Caki2 (cell line): ENCODE measurements at places on chromosomes 1 and 21.
A peak's percentile ranks its signal among the peaks of the same experiment; 100 is the strongest.

DNA sequence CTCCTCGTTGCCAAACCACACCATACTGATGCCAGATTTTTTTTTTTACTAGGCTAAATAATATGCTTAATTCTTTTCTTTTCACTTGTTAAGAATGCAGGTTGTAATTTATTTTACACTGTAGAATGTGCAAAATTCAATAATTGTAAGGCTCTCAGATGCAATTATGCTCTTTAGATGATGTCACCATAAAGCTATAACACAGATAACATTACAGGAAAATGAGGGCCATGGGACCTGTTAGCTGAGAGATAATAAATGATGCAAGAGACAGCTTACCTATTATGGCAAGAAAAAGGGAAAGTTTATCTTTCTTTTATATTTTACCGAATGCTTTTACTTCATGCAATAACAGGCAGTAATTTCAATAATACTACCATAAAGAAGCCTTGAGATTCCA is 35.4 kb downstream of the CHRM3 start:
- DNase-seq = no peak

DNA sequence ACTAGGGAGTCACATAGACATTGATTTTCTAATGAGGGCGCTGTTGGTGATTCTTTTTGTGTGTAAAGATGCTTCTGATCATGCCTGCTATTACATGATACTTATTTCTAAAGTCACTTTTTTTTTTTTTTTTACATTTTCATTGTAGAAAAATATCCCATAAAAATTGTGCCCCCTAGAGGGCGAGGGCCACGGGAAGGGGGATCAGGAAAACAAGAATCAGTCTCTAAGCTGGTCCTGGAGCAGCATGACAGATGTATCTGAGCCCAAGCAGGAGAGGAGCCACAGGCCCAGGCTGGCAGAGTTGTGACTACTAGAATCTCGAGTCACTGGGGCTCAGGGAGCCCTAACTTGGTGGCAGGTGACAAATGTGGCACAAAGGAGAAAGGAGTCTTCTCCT is 28.1 kb downstream of the ZSCAN20 start:
- no peak for DNase-seq

DNA sequence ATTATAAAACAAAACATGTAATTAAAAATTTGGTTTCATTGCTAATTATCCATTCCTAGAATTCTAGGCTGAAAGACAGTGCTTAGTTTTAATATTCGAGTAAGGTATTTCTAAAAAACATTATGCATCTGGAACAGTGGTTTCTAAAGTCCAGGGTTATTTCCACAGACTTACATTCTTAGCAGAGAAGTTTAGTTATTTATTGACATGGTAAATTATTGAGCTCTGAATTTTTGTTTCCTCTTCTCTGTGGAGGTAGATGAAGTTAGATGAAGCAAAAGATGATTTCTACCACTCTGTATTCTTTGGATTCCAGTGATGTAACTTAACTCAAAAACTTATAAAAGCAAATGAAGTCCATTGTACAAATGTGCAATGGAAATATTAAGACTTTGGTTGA is 709.4 kb downstream of the MRPL39 start:
- DNase-seq = no peak

DNA sequence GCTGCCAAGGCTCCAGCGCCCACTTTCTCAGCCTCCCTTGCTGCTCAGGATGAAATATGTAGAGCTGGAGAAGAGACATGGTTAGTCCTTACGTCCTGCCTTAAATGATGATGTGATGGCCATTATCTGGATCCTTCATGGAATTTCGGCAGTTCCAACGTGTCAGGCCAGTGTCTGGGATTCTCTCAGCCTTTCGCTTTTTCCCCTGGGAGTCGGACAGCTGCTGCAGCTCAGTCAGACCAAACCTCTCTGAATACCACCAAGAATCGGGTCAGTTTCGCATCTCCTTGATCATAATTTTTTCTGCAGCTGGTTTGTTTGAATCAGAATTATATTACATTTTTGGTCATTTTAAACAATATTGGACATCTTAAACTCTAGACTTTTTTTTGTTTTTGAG is 22.3 kb upstream of the KLHDC8A start:
- DNase-seq = no peak

DNA sequence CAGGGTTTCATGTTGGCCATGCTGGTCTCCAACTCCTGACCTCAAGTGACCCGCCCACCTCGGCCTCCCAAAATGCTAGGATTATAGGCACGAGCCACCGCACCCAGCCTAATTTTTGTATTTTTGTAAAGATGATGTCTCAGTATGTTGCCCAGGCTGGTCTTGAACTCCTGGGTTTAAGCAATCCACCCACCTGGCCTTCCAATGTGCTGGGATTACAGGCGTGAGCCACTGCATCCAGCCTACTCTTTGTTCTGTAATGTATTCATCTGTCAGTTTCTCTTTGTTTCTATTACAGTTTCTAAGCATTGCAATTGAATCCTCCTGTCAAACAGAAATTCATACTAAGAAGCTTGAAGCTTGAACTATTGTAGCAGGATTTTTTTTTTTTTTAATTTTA is 54.8 kb upstream of the RCC1 start:
- no peak for DNase-seq

DNA sequence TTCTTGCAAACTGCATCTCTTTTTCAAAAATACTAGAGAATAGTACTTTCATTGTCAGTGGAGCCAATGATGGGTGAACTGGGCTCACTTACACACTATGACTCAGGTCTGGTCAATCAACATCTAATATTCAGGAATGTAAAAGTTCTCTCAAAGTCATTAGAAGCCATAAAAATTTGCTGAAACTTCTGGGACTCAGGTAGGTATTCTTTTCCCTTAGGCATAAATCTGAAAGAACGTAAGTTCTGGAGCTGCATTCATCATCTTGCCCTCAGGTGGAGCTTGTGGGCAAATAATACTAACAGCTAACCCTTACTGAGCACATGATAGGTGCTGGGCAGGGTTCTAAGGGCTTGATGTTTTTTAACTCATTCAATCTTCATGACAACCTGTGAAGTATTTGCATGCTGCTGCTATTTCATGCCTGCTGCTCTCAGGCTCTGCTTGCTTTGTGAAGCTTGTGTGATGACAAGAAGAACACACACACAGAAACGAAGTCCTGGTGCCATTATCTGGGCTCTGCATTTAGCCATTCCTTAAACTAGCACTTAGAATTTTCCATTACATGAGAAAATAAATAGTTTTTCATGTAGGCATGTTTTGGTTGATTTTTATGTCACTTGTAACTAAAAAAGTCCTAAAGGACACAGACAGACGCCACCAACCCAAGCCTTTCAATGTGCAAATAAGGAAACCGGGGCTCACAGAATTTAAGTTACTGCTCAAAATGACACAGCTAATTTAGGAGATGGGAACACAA is 394.2 kb upstream of the LYPLAL1 start:
- peak; percentile 72 for DNase-seq

DNA sequence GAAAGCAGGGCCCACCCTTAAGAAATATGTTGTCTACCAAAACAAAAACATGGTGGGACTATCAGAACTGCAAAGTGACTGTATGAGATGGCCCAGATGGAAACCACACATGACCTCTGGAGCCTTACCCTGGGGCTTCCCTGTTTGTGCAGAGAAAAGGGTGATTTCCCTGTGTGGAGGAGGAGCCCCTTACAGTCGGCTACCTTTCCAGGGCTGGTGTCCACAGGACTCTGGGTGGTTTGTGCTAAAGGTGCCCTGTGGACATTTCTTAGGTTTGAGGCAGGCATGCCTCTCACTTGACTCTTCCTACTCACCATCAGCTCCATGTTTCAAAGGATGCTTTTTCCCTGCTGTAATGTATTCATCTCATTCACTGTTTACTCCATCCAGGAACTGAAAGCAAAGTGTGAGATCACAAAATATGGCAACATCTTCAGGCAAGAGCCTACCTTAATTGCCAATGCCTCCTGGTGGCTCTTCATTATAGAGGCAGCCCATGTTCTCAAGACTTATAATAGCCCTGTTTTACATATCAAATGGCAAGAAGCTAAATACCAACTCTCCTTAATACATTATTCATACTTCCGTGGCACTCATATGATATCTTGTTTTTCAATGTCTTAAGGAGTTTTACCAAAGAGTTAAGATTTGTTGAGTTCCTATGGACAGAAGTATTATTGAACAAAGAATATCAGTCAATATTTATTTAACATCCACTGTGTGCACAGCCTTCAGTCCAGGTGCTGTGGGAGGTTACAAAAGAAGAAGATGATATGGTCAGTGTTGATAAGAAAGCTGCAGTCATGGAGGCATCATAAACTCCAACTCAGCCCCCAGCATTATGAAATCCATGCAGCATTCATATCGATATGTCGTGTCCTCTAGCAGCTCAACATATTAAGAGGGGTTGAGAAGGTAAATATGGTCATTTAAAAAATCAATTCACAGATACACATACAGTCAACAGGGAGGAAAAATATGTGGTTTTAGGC is 15.5 kb upstream of the TFF3 start:
- no peak for DNase-seq

- peak; percentile 13 for DNase-seq
Observed at GRCh38 chr1:172397221-172397620, 23.3 kb upstream of the C1orf105 start.

- DNase-seq = no peak
Observed at GRCh38 chr1:181185461-181185860, 97.0 kb downstream of the IER5 start.

GRCh38 chr1:67489643-67490042 is 59.4 kb upstream of the SERBP1 start:
- DNase-seq = no peak

DNA sequence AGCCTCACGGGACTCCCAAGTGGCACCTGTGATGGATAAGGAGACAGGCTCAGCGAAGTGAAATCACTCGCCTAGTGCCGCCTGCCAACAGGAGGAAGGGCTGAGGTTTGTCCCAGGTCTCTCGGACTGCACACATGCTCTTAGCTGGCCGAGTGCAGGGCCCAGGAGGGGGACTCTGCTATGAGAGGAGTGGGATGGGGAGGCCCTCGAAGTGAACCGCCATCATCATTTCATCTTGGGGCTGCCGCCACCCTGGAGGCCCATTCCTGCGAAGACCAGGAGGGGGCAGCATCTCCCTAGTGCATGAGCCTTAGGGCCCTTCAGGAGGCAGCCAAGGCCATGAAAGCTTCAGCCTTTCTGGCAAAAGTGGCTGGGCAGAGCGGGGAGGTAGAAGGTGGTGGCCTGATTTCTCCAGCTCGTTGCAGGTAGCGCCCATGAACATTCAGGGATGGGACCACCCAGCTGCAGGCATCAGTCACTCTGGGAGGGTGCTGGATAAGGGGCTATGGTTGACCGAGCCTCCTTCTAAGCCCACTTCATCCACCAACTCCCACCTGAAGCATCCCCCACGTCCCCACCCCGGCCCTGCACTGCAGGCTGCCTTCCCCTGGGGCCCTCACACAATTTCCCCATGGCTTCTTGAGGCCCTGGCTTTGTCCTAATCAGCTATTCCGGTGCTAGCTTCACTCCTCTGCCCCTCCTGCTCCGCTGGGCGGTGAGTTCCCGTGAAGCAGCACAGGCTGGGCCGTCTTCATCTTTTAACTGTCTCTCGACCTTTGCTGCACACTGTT is 17.2 kb upstream of the RASSF5 start:
- DNase-seq = peak; percentile 48

GRCh38 chr1:23978805-23979204 is 1.3 kb downstream of the SRSF10 start:
- DNase-seq = no peak

DNA sequence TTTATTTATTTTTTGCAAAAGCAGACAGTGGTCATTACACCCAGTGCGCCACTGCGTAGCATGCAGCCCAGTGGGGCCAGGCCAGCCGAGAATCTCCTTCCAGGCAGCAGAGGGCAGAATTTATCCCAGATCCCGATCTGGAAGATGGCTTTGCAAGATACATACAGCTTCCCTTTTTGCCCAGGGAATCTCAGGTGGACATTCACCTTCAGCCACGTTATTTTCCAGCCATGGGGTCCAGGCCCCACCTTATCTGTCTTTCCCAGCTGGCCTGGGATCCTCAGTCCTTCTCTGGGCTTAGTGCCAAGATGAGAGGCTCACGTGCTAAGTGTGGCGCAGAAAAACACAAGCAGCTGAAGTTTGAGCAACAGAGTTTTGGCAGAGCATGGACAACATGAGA is 123.6 kb downstream of the AJAP1 start:
- DNase-seq = no peak

DNA sequence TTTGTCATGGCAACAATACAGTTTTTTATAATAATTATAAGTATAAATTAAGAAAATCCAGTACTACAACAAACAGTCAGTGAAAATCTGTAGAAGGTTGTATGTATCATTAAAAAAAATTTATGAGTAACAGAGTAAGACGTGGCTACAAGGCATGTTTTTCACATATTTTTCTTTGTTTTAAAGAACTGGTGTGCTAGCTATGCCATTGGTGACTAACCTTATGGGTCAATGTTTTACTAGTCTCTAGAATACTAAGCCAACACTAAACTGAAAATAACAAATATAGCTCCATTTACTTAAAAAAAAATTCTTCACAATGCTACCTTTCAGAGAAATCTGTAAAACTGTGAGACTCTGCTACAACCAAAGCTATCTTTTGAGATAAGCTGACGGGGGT is 261.5 kb downstream of the ADGRL2 start:
- no peak for DNase-seq

- DNase-seq = no peak
Observed at GRCh38 chr1:184656221-184656620, 98.4 kb downstream of the EDEM3 start.

DNA sequence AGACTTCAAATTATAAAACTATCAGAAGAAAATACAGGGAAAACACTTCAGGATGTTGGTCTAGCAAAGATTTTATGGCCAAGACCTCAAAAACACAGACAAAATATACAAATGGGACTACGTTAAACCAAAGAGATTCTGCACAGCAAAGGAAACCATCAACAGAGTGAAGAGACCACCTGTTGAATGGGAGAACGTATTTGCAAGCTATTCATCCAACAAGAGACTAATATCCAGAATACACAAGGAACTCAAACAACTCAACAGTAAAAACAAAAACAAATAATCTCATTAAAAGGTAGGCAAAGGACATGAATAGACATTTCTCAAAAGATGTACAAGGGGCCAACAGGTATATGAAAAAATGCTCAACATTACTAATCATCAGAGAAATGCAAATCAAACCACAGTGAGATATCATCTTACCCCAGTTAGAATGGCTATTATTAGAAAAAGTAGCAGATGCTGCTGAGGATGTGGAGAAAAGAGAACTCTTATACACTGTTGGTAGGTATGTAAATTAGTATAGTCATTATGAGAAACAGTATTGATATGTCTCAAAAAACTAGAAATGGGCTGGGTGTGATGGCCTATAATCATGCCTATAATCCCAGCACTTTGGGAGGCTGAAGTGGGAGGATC is 112.6 kb downstream of the LRIG2 start:
- no peak for DNase-seq

DNA sequence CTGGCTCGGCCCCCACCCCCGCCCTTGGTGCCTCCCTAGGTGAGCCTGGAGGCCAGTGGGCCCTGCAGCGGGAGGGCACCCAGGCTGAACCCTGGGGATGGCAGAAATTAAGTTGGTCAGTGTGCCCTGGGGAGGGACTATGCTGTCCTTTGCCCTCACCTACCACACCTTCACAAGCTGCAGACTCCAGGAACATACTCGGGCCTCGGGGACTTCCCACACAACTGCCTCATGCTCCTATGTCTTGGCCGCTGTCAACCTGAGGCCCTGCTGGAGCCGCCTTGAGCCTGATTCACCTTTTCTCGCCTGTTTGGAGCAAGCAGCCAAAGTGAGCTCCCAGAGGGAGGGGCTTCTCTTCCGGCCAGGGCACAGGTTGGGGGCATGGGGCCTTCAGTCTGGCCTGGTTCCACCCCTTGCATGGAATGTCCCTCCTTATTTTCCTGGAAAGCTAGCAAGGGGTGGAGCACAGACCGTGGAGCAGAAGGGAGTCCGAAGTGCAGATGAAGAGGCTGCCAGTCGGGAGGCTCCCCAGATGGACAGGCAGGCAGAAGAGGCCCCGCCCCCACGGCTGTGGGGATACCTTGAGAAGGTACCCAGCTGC is 24.7 kb downstream of the KNCN start:
- DNase-seq = no peak
